Transverse colon (tissue), 4 donors: ENCODE measurements at places on chromosomes 11 and 22. TPM values are rescaled to one million over a fixed set of nuclear protein-coding genes. Genes with fewer than 3 reads are reported as not detected.

GRCh38 chr11:36069576-36070212 is 125.8 kb downstream of the LDLRAD3 start:
- no peaks in the 10 kb centered on the region for H3K27me3 ChIP-seq
- DNase-seq: no peak
- H3K4me1 ChIP-seq: peaks cover 7% of the 10 kb centered on the region
- no peak overlapping the region for H3K4me3 ChIP-seq

The RHBDD3 gene
- 20.9 TPM for total RNA-seq

GRCh38 chr11:68324695-68325094 is 12.3 kb downstream of the LRP5 start:
- H3K4me1 ChIP-seq: peaks cover 43% of the 10 kb centered on the region
- no peak for DNase-seq
- no peak overlapping the region for H3K27ac ChIP-seq
- H3K4me3 ChIP-seq: no peak overlapping the region

The SCN4B gene
- 1.1 TPM for total RNA-seq

DNA sequence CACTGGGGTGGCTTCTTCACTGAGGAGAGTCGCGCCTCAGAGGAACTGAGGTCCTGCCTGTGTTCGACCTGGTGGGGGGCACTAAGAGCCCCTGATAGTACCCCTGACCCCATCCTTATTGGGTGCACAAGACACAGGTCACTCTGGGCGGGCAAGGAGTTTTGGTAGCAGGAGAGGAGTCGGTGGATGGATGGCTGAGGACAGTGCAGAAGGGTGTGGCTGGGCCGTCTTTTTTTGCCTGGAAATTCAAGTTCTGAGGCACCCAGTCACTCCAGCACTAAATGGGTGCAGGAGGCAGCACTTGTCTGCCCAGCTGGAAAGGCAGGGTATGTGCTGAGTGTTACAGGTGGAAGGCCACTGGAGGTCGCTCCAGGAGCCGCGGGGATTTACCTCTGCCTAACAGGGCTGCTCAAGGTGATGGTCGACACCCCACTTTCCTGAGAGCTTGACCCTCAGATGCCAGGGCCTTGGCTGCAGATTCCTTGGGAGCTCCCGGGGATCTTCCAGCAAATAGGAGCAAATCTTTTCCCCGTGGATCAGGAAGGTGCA is 960 bp downstream of the TSSC4 start:
- H3K36me3 ChIP-seq: no peaks in the 10 kb centered on the region
- no peaks in the 10 kb centered on the region for H3K27me3 ChIP-seq
- no peak for DNase-seq
- peak overlapping the region; percentile 99 for H3K4me3 ChIP-seq
- H3K27ac ChIP-seq: peak overlapping the region; percentile 90

The OR51V1 gene
- total RNA-seq: not detected
